Fibroblast of pulmonary artery (primary cell): ENCODE measurements at places on chromosomes 4 and X.

DNA sequence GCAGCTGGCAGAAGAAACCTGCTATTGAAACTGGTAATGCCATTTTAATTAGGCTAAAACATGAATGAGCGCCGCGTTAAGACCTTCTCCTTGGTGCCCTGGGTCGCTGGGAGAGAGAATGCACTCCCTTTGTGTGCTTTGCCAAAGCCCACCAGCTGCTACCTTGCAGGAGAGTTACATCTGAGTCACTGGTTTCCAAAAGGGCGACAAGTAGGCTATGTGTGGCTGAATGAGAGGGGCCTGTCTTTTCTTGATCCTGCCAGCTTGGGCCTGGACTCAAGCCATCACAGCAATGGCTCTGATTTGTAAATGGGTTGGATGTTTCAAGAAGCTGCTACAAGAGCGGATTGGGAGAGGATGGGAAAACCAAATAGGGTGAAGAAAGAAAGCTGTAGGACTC, 81.5 kb downstream of the NHS start:
- no peak for DNase-seq

- DNase-seq, result no peak
Observed at GRCh38 chrX:22999696-23000223, at the start of gene DDX53. TSS of gene DDX53 (plus strand) at chrX:22999960. CDS start at chrX:23000058, 98 bp downstream.

GRCh38 chr4:135256111-135256510, 1054.5 kb upstream of the PABPC4L start:
- peak; percentile 33 for DNase-seq

GRCh38 chr4:143531380-143531779, 17.9 kb downstream of the SMARCA5 start:
- DNase-seq, result peak; percentile 51

DNA sequence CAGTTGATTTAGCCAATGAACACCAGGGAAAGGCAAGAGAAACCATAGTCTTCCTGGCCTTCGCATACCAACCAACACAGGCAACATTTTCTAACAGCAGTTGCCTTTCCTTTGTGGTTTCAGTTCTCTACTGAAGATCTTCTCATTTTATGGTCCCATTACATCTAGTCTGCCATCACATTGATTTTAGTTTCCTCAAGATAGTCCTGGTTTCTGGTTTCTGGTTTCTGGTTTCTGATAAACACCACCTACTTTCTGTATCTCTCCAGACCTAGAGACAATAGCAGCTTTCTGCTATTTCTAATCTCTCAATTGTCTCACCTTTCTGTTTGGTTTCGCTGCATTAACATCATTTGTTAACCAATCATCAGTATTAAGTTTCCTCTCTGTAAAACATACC, 646.3 kb upstream of the SPANXN1 start:
- no peak for DNase-seq

GRCh38 chr4:84381759-84382158, 117.3 kb downstream of the NKX6-1 start:
- DNase-seq, result no peak

- DNase-seq, result no peak
Observed at GRCh38 chr4:176508780-176509331, 189.1 kb downstream of the SPCS3 start.
